ENCODE measurements at places on chromosomes 5 and 9.

DNA sequence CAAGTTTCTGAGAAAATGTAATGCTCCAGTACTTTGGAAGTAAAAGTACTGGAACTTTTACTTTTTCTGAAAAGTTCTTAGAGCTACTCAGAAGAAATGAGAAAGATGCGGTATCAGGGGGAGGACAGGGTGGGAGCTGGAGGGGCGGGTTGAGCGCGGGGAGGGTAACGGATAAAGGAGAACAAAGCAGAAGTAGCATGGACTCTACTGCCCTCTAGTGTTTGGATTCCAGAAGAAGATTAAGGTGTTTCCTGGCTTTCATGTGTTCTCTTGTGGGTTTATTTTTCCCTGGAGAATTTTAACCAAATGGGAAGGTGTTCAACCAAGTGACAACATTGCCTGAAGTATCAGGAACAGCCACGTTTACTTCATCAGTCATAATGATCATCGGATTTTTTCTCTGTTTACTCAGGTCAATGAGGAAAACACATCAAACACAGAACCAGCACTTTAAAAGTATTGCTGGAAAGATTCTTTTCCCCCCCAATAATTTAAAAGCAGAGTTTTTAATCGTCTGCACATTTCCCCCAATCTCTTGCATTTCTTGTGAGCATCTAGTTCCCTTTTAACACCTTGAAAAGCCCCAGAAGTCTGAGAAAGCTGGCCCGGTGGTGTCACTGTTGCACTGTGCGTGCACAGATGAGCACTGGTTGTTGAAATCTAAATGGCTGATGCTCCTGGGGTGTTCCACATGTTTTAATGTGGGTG is 190.6 kb downstream of the MPDZ start:
- no peak for DNase-seq

- DNase-seq, result no peak
These were observed 249.2 kb upstream of the CCNH start for GRCh38 chr5:87661784-87662566.

GRCh38 chr5:29262339-29263123 is 1931.0 kb upstream of the CDH6 start:
- DNase-seq, result no peak

DNA sequence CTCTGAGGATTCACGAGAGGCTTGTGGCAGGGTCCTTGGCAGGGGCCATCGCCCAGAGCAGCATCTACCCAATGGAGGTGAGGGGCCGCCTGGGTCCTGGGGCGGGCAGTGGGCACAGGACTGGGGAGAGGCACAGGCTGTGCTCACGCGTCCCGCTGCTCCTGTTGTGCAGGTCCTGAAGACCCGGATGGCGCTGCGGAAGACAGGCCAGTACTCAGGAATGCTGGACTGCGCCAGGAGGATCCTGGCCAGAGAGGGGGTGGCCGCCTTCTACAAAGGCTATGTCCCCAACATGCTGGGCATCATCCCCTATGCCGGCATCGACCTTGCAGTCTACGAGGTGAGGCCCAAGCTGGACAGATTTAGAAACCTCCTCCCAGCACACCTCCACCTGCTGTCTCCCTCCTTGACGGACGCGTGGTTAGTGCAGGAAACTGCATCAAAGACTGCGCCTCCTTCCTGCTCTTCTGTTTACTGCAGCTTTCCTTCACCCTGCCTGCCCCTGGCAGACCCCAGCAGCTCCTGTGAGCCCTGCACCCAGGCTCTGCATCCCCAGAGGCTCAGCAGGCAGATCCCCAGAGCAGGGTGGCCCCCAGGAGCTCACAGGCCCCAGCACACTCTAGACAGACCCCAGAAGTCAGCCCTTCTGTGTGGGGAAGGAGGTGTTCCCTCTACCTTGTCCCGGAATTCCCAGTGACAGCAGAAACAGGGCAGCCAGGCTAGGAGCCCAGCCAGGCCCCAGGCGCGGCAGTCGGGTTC is 21.2 kb downstream of the PTGES2 start:
- DNase-seq, result no peak

- DNase-seq, result no peak
These were observed 53.9 kb downstream of the OSTF1 start for GRCh38 chr9:75142202-75142601.

DNA sequence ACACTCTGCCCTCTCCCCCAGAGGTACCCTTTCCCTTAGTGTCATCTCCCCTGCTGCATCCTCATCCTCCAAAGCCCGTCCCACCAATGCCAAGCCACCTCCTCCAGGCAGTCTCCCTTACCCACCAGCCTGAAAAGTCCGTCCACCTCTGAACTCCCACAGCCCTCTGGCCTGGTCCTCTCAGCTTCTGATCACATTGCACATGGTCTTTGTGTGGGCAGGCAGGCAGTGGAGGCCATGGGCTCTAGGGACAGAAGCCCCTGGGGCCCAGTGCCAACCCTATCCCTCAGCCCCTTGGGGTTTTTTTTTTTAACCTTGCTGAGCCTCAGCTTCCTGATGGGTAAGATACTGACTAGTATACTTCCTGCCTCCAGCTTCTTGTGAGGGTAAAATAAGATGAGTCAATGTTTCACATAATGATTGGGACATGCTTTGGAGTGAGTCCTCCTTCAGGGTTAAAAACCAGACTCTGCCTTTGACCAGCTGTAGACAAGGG is 19.4 kb downstream of the CSF1R start:
- DNase-seq, result no peak

GRCh38 chr9:136531186-136531903 is 14.5 kb downstream of the NOTCH1 start:
- no peak for DNase-seq

DNA sequence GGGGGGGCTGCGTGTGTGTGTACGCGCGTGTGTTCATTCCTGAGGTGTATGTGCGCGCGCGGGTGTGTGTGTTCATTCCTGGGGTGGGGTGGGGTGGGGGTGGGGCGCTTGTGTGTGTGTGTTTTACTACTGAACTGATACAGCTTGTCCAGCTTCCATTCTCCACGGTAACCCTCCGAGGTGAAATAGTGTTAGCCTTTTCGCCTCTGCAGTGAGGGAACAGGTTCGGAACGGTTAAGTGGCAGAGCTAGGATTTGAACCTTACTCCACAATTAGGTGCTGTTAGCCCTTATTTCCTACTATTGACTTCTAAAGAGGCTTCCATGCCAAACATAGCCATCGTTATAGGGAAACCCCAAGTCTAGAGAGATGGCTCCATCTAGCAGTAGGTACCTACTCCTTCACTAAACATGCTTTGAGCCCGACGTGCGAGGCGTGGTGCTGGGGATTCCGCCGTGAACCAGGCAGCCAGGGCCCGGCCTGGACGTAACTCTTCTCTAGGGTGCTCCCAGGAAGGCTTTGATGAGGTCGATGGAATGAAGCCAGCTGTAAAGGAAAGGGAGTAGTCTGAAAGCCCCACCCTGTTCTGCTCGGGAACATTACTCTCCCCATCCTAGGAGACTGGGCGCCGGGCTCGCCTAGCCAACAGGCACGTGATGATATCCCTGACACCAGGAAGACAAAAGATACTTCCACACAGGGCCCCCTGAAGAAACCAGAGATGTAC is 782 bp upstream of the SKP1 start:
- no peak for DNase-seq

GRCh38 chr5:67291066-67291465 is 94.5 kb upstream of the CD180 start:
- no peak for DNase-seq

DNA sequence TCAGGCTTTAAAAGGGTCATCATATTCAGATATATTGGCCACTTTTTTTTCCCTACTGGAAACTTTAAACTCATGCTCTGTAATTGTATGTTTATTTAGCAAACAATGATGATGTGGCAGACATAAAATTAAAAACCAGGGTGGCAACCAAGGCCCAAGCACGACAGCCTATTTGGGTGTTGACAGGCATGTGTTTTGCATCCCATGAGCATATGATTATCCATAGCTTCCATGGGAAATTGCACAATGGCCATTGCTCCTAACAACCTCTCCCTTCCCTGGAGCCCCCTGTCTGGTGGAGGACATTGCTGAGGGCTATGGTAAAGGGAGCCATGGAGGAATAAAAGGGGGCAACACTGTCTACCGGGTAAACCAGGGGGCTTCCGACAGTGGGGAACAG is 134.7 kb downstream of the GAS1 start:
- DNase-seq, result no peak

DNA sequence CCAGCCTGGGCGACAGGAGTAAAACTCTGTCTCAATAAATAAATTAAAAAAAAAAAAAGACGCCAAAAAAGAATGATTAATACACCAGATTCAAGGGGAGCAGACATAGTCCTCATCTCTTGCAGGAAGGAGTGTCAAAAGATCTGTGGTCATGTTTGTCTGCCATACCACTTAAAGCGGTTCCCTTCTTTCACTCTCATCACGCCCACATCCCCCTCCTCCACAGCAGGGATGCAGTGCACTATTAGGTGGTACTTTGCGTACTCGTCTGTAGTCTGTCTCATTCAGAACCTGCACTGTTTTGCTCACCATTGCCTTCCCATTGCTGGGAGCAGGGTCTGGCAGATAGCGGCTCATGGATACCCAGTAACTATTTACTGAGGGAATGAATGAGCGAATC is 11.2 kb downstream of the CDHR2 start:
- DNase-seq, result no peak

GRCh38 chr5:84213861-84214260 is 170.8 kb downstream of the EDIL3 start:
- DNase-seq, result no peak

DNA sequence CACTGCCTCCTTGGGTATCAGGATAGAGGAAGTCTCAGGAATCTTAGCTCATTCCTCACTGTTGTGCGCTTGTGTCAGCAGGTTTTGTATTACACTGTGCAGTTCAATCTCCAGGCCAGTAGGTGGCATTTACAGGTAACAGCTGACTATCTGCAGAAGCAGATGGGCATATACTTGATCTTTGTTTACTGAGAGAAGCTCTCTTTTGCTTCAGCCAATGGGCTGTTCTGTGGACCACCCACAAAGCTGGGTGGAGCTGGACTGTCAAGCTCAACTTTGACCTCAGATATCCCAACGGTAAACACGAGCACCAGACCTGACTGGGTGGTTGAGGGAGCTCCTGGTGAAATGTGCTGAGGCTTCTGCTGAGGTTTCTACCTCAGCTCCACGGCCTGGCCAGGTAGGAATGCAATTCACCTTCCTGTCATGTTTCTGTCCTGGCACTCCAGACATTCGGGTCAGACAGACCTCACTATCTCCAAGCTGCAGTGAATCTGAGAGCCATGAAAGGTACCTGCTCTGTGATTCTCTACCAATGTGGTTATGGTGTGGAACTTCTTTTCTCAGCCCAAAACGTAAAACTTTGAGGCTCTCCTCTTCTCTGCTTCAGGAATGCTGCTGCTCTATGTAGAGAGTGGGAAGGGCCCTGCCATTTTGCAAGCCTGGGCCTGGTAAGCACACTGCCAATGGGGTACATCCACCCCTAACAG is 167.9 kb upstream of the ACTBL2 start:
- DNase-seq, result no peak

DNA sequence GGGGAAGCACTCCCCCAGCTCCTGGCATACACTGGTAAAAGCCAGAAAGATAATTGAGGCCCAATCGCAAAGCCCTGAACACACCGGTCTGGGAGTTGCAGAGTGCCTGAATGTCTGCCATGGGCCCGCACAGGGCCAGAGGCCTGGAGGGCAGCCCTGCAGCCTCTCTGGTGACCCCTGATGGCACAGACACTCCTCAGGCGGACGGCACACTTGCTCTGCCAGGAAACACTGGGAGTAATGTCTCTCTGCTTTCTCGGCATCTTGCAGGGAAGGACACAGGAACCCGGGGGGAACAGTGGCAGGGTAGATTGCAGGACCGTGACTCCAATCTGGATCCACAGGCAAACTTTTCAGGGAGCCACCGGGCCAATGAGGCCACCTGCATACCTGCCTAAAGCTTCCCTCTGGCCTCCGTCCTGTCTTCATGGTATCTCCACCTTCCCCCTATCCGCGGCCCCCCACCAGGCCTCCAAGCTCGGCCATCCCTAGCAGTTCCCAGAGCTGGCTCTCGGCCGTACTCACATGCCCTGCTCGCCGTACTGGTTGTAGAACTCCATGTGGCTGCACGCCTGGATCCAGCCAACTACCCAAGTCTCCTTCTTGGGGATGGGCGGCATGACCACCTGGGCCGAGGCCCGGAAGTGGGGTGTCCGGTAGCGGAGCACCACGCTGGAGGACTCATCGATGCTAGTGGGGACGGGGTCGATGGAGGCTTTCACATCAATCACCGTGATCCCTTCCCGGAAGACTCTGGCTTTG is 797 bp downstream of the FAM78A start:
- no peak for DNase-seq

GRCh38 chr9:8784838-8785237 is 985.3 kb upstream of the DMAC1 start:
- no peak for DNase-seq

DNA sequence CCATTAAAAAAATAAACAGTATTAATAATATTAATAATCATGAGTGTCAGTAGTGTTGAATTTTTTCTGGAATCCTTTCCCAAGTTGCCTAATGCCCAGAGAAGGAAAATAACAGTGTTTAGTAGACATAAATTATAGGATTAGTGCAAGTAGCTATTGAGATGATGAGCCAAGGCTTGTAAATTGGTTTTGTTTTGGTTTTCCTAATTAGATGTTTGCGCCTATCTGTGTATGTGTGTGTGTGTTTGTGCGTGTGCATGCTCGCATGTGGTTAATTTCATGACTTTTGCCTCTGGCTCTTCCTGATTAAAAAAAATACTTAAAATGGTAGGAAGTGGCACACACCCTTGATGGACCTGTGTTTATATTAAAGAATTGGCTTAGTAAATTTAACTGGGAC is 55.4 kb downstream of the FXN start:
- no peak for DNase-seq

- DNase-seq, result no peak
These were observed 109.2 kb downstream of the ARHGEF28 start for GRCh38 chr5:73735032-73735734.

DNA sequence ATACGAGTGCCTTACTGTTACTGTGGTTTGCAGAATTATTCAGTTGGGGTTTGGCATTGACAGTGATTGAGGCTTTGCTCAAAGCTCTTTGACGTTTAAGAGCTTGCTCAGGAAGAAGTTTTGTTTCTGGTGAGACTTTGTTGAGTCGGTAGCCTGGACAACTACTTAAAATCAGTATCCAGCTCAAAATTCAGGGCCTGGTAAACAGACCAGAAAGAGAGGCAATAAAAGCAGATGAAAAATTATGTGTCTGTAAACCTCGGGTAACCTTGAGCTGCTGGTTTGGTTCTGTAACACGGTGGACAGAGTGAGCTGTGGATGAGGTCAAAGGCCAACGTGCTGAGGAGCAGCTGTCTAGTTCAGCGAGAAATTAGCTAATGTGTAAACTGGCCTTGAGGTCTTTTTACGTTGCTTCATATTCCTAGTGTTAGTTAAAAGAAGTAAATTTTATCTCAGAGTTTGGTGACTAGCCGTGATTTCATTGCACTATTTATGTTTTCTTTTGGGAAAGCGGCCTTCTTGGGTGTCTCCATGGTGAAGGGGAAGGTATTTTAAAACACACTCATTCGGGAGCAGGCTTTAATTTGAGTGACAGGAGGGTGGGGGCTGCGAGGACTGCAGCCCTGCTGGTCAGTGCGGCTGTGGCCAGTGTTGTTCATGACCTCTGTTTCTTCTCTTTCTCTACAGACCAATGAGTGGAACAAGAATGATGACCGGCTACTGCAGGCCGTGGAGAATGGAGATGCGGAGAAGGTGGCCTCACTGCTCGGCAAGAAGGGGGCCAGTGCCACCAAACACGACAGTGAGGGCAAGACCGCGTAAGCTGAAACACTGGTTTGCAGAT is 82.0 kb upstream of the TTC23L start:
- DNase-seq, result no peak

All from stimulated activated CD4-positive, alpha-beta T cell treated with anti-CD3 and anti-CD28 coated beads, Interleukin-12 subunit alpha, Interleukin-12 subunit beta, amount 100 ng/mL, for 48 hours (primary cell).